ENCODE measurements at places on chromosomes 4 and X. TPM values are rescaled to one million over a fixed set of nuclear protein-coding genes. Genes with fewer than 3 reads are reported as not detected.

DNA sequence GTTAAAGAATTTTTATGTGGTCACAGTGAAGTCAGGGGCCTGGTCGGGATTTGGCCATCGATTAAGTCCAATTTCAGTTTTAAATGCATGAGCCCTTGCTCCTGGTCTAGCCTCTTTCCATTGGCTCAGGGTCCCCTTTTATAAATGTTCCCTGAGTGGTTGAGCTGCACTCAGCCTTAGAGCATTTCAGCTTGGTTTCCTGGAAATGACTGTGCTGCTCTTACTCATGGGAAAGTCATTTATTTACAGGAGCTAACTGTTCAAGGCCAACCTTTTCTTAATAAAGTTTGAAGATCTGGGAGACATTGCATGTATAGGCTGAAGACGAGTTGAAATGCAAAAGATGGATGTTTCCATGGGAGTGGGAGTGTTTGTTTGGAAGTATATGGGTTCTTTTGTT, 98.8 kb upstream of the CLNK start:
- peak; percentile 86 for DNase-seq

DNA sequence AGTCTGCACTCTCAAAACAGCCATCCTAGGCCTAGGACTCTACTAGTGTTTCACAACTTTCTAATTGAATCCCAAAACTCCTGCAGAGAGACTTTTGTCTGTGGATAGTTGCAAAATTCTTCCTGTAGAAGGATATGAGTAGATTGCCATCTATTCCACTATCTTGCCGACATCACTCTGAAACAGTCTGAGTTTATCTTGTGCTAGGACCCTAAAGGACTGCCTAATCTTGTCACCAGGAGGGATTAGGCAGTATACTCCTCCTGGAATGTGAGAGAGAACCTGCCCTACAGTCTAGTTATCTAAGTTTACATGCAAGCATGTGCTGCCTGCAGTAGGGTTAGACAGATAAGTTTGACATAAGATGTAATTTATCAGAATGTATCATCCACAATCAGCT, 1646.6 kb upstream of the PCDH7 start:
- no peak for DNase-seq

GRCh38 chr4:82799006-82799881, 648 bp upstream of the SCD5 start:
- no peak for DNase-seq

GRCh38 chrX:54171091-54171490, 12.0 kb downstream of the FAM120C start:
- DNase-seq = no peak

SLC6A8 gene
- 25.5 TPM for polyA plus RNA-seq

HELT gene
- not detected for polyA plus RNA-seq

GSX2 gene
- not detected for polyA plus RNA-seq

TACC3 gene
- 49.7 TPM for polyA plus RNA-seq

Data from IMR-90 (cell line).